Activated CD4-positive, alpha-beta memory T cell treated with anti-CD3 and anti-CD28 coated beads, Interleukin-2, amount 10 ng/mL, durations not matched to agents 7 days and 5 days (primary cell): ENCODE measurements at places on chromosomes 13 and 19.
A peak's percentile ranks its signal among the peaks of the same experiment; 100 is the strongest.

GRCh38 chr13:112586334-112586960 is 1.5 kb downstream of the TUBGCP3 start:
- DNase-seq = no peak

GRCh38 chr13:28316836-28317235 is 178.1 kb downstream of the FLT1 start:
- no peak for DNase-seq

- DNase-seq = no peak
Measured at GRCh38 chr19:36149673-36150406, 2.4 kb downstream of the COX7A1 start.

GRCh38 chr13:28741084-28741491 is 22.3 kb upstream of the SLC46A3 start:
- DNase-seq = no peak

DNA sequence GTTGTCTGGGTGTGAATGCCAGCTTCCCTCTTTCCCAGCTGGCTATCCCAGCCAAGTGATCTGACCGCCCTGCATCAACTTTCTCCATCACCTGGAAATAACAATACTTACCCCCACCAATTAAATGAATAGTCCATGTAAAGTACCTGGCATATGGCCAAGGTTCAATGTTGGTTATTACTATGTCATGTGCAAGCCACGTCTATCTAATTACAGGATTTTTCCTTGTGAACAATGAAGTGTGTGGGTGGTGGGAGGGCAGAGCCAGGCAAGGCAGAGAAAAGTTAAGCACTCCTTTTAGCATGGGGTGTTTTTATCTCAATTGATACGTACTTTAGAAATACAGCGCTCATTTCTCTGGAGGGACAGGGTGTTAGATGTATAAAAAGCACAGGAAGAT is 121.1 kb downstream of the NHLRC3 start:
- DNase-seq = no peak

GRCh38 chr19:54162241-54162805 is 2.8 kb upstream of the LENG1 start:
- peak; percentile 85 for DNase-seq

GRCh38 chr13:106532111-106532929 is 3.1 kb downstream of the EFNB2 start:
- no peak for DNase-seq

DNA sequence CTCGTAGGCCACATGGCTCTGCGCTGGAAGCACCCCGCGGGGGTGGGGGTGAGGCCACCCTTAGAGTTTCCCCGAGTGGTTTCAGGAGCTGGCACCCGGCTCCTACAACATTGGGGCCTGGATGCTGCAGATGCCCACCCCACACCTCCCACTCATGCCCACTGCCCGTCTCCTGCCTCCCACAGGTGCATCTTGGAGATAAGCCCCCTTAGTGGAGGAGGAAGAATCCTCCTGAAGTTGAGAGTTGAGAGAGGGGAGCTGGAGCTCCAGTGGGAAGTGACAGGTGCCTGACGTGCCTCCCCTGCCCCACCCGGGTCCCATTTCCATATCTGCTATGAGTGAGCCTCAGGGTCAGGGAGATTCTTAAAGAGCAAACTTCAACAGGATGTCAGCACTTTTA is 341.3 kb downstream of the TEX29 start:
- DNase-seq = no peak

- DNase-seq = no peak
Measured at GRCh38 chr19:19381007-19381926, 24.2 kb upstream of the GATAD2A start.

- no peak for DNase-seq
Measured at GRCh38 chr19:6242677-6243076, 37.1 kb downstream of the MLLT1 start.

- peak; percentile 69 for DNase-seq
Measured at GRCh38 chr19:17405250-17406045, at the start of gene BST2. Gene BST2, minus strand, starts transcription at chr19:17405630. Its CDS starts 55 bp downstream, at chr19:17405575.

DNA sequence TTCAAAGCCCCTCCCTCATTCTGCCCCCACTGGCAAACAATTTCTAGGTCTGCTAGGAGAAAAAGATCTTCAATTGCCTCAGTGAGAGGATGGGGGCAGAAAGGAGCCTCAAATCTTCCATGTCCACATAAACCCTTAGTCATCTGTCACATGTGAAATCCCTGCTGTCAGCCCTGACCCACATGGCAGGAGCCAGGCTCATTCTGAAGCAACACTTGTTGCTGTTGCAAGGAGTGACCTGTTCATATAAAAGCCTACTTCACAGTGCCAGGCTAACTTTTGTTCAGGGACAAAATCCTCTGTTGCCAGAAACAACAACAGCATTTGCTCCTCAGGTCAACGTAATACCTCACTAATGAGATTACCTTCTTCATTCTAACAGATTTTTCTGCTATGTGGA is 70.5 kb downstream of the IRS2 start:
- no peak for DNase-seq

DNA sequence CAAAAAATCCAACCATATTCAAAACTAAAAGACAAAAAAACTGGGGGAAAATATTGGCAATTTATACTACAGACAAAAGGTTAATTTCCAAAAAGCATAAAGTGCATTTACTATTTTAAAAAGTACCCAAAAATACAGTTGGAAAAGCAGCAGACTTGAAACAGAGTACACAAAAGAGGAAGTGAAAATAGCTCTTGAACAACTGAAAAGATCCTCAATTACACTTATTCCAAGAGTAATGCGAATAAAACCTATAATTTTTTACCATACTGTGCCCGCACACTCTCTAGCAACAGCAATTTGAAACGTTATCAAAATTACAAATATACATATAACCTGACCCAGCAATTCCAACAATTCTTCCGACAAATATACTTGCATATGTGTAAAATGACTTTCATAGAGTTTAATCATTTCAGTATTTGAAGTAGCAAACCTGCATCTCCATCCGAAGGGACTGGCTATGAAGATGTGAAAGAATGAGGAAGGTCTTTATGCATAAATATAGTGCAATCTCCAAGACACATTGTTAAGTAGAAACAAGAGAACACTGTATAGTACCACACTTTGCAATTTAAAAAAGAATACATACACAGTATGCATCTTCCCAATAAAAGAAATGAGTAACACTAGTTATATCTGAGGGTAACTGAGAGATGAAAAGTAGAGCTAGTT is 25.4 kb downstream of the ALG5 start:
- DNase-seq = no peak

DNA sequence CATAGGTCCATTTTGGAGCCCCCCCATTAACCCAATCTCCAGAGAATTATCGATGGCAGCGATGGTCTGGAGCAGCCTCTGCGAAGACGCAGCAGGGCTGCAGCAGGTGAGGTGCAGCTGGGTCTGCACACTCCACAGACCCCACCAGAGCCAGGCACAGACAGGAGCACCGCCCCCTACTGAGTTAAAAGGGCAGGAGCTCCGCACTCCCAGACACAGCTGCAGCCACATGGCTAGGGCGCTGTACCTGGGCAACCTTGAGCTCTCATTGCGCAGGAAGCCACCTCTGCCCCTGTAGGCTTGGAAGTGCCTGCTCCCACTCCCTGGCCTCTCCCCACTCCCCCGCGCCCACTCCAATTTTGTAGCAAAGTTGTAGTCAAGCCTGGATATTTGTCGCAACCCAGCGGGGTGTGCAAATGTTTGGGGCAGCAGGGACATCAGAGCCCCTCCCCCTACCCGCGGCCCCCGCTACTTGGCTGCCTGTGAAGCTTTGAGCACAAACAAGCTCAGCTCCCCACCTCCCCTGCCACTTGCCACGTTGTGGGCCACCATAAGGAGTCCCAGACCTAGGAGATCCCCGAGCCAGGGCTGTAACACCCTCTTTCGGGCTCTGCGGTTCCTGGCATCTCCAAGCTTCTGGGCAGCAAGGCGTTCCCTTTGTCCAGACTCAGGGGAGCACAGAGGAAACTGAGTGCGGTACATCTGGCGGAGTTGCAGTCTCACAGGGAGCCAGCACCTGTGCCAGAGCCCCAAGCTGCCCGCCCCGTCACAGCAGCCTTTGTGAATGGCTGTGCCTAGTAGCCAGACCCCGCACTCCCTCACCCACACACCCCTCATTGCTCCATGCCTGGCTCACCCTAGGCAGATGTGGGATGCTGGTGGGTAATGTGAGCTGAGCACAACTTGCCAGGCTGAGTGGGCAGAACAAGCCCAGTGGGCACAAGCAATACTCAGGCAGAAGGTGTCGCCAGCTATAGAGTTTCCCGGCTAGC is 949.7 kb upstream of the SLITRK1 start:
- DNase-seq = no peak

GRCh38 chr19:39515551-39516191 is 732 bp downstream of the SELENOV start:
- no peak for DNase-seq

DNA sequence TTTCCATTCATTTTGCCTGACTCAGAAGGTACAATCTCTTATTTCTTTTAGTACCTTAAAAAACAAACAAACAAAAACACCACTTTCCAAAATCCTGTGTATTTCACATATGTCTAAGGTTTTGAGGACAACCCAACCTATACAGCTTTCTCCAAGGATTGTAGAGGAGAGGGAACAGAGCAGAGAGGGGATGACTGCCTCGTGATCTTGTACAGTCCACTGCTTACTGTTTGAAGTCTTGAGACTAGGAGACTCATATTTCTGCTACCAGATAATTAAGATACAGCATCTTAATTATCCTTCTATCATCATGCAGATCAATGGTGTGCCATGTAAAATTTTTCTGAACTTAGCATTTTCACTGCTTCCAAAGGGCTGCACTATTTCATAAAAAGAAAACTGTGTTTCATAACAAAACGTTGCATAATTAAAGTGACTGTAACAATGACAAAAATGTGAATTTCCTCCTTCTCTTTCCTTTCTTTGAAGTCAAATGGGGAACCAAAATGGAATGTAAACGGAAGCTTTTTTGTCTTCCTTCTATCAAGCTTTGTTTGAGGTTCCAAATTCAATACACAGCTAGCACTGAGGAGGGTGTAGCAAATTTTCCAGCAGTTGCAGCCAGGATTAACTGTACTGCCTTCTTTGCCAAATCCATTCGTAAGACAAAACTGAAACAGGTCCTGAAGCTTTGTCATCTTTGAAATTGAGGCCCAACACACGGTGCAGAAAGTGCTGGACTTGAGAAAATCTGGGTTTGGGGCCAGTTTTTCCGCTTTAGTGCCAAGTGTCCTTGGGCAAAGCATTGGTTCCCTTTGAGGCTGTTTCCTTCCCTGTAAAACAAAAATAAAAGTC is 34.9 kb upstream of the RCBTB2 start:
- DNase-seq = no peak

DNA sequence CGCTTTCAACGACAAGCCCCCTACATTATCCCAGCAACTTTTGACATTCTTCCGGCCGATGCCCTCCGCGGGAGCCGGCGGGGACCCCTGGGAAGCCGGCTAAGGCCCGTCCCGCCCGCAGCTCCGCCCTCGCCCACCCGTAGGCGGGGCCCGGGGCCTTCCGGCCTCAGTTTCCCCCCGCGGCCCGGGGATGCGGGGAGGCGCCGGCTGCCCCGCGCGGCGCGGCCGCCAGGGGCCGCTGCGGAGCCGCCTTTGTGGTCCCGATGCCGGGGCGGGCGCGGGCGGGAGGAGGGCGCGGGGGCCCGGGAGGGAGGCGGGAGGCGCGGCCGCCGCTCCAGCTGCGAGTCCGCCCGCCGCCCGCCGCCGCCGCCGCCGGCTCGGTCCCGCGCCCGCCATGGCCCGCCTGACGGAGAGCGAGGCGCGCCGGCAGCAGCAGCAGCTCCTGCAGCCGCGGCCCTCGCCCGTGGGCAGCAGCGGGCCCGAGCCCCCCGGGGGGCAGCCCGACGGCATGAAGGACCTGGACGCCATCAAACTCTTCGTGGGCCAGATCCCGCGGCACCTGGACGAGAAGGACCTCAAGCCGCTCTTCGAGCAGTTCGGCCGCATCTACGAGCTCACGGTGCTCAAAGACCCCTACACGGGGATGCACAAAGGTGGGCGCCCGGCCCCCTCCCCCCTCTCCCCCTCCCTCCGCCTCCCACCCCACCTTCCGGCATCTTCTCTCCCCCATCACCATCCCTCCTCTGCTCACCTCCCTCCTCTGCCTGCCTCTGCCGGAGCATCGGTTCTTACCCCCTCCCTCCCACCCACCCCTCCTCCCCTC is at the start of gene CELF5:
TSS of gene CELF5 (plus strand) at position 316 of the 823 bp plus-strand sequence. CDS start at position 395, 79 bp downstream.
- DNase-seq = peak; percentile 59

GRCh38 chr13:27474751-27475268 is 24.4 kb upstream of the MTIF3 start:
- no peak for DNase-seq

- DNase-seq = peak; percentile 36
Measured at GRCh38 chr19:7366701-7367420, 18.1 kb downstream of the ARHGEF18 start.

- DNase-seq = no peak
Measured at GRCh38 chr13:29511980-29512379, 83.5 kb downstream of the SLC7A1 start.

DNA sequence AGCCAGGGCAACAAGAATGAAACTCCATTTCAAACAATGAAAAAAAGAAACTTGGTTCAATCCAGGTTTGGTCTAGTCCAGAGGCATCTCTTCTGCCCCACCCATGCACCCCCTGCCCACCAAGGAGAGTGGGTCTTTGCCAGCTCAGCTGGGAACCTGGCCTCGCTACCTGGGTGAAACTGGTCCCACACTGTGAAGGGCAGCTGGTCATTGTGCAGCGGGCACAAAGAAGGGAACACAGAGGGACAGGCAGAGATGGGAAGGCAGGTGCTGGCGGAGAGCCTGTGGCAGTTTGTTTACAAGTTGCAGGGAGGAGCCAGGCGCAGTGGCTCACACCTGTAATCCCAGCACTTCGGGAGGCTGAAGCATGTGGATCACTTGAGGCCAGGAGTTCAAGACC is 50.2 kb downstream of the CPAMD8 start:
- DNase-seq = no peak

DNA sequence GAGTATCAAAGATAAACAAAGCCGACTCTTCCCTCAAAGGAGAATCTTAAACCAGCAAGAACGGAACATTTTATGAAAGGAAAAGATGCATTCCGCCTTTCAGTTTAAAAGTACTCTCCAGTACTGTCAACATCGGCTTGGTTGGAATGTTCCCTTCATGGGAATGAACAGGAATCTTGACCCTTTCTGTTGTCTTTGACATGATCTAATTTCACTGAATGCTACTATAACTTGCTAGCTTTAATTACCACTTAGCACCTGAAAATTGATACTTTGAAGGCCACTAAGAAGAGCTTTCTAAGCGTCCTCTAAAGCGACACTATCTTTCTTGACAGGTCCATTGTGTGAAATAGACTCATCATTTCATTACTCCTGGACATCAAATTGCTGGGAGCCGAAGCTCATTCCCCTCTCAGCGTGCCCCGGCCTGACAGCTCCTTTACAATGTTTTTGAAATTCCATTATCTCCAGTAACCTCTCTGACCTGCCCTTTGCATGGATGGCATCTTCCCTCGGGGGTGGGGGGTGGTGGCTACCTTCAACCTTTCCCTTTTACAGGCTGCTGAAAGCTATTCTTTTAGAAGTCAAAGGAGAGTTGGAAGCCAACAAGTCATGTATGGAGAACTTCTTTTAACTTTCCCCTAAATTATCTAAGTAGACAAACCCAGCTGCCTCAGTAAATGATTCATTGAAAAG is 67.9 kb downstream of the EFNB2 start:
- no peak for DNase-seq

GRCh38 chr13:68440874-68441273 is 1210.7 kb upstream of the PCDH9 start:
- no peak for DNase-seq

GRCh38 chr13:113613789-113614379 is 29.3 kb downstream of the TFDP1 start:
- no peak for DNase-seq
